ENCODE measurements at places on chromosomes 6 and 20.

- no peaks in the 10 kb centered on the region for H3K27me3 ChIP-seq
- DNase-seq = no peak
- no peak overlapping the region for H3K27ac ChIP-seq
- no peak overlapping the region for H3K4me3 ChIP-seq
- no peaks in the 10 kb centered on the region for H3K36me3 ChIP-seq
- H3K4me1 ChIP-seq = no peaks in the 10 kb centered on the region
Observed at GRCh38 chr20:60219984-60220562, 261.9 kb downstream of the CDH26 start.

- no peak overlapping the region for H3K27ac ChIP-seq
- peak; percentile 59 for DNase-seq
- peaks cover 19% of the 10 kb centered on the region for H3K27me3 ChIP-seq
- no peak overlapping the region for H3K4me3 ChIP-seq
- H3K36me3 ChIP-seq = no peaks in the 10 kb centered on the region
Observed at GRCh38 chr20:44733341-44734069, 12.2 kb upstream of the KCNK15 start.

DNA sequence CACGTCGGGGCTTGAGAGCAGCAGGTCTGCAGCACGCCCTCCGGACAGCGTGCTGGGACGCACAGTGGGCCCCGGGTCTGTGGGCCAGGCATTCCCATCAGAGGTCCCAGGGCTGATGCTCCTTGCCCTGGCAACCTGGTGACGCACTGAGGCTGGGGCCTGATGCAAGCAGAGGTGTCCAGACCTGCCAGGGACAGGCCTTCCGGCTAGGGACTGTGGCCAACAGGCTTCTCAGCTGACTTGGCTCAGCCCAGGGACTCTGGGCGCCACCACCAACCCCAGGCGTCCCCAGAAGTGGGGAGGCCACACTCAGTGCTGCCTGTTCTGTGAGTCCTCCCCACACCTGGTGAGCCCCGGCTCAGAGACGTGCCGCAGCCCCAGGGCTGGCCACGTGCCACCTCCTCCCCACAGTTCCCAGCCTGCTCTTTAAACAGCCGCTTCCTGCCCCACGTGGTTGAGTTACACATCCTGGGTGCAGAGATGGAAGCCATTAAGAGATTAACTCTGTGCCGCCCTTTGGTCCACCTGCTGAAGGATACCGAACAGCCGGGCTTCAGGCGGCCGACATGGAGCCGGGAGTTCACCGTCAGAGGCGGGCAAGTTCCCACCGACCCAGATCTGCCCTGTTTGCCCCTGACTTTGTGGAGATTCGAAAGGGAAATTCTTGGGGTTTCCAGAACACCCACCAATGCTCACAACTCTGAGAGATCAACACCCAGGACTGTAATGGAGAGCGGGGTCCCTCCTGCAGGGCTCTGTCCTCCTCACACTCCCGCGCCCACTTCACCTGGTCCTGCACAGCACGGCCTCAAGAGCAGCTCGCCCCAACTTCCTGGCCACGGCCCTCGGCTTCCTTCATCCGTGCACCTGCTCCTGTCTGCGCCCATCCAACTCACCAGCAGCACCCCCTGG, 37.6 kb upstream of the ZBP1 start:
- no peak for DNase-seq
- H3K4me3 ChIP-seq = no peak overlapping the region
- H3K27ac ChIP-seq = no peak overlapping the region
- no peaks in the 10 kb centered on the region for H3K36me3 ChIP-seq
- H3K27me3 ChIP-seq = no peaks in the 10 kb centered on the region

GRCh38 chr20:50245498-50246366, 55.1 kb downstream of the CEBPB start:
- no peaks in the 10 kb centered on the region for H3K36me3 ChIP-seq
- no peaks in the 10 kb centered on the region for H3K4me1 ChIP-seq
- no peak overlapping the region for H3K4me3 ChIP-seq
- no peak overlapping the region for H3K27ac ChIP-seq
- no peak for DNase-seq

GRCh38 chr20:62902926-62903615, 23.2 kb downstream of the DIDO1 start:
- H3K36me3 ChIP-seq = peaks cover 18% of the 10 kb centered on the region
- no peak for DNase-seq
- no peak overlapping the region for H3K27ac ChIP-seq
- H3K4me1 ChIP-seq = peaks cover 10% of the 10 kb centered on the region
